ENCODE measurements at places on chromosomes 16 and 17.
A peak's percentile ranks its signal among the peaks of the same experiment; 100 is the strongest.

- no peak for DNase-seq
Observed at GRCh38 chr16:2384426-2384825, 43.9 kb upstream of the ABCA3 start.

DNA sequence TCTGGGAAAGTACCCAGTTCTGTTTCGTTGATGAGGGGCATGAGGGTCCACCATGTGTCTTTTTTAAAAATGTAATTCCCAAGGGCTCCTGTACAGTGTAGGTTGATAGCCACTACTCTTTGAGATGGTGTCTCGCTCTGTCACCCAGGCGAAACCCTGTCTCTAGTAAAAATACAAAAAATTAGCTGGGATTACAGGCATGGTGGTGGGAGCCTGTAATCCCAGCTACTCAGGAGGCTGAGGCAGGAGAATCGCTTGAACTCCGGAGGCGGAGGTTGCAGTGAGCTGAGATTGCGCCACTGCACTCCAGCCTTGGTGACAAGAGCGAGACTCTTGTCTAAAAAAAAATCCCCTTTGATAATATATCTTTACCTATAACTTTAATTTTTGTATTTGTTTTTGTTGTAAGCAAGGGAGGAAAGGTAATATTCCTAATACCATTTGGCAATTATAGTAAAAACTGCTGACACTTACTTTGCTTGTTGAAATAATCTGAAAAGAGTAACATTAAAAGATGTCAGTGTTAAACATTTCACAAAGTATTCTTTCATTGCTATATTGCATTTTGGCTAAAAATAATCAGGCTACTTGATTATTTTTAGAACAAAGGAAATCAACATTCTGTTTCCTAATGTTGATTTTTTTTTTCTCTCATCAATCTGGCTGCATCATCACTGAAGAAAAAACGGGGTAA is 11.8 kb downstream of the KPNA2 start:
- no peak for DNase-seq

GRCh38 chr17:83012868-83013778 is 66.3 kb upstream of the METRNL start:
- no peak for DNase-seq

DNA sequence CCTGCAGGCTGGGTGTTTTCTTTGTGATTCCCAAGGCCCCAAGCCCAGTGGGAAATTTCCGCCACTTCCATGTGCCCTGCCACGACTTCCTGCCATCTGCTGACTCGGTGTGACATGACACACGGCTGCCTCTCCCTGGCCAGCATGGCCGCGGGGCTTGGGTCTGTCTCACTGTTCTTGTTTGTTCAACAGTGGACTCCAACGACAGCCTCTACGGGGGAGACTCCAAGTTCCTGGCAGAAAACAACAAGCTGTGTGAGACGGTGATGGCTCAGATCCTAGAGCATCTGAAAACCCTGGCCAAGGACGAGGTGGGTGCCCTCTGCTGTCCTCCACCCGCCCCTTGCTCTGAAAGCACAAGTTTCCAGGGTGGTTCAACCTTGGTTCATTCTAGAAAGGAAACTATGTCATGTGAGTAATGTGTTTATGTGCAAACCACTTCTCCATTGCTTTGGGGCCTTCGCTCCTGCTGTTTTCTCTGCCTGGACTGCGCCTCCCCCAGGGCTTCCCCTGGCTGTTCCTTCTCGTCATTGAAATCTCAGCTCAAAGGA is 26.8 kb downstream of the KNOP1 start:
- DNase-seq = no peak

- peak; percentile 69 for DNase-seq
Observed at GRCh38 chr17:4986951-4987766, at the start of gene CAMTA2. Gene CAMTA2 (minus strand): TSS chr17:4987675. CDS start chr17:4986222, 1,453 bp downstream.

DNA sequence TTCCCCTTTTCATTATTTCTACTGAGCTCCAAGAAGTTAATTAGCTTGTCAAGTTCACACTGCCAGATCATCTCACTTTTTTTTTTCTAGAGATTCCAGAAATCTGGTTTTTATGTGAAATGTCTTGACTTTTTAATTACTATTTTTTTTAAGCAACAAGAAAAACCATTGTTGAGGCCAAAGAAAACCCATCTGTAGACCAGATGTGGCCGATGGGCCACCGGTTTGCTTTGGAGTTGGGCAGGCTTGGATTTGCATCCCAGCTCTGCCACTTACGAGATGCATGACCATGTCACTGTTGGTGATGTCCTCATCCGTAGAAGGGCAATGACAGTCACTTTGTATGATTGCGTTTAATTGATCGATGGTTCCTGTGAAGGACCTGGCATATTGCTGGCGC is 34.2 kb upstream of the MRTFB start:
- no peak for DNase-seq

- no peak for DNase-seq
Observed at GRCh38 chr17:17154556-17154955, 51.6 kb downstream of the PLD6 start.

- no peak for DNase-seq
Observed at GRCh38 chr16:3787924-3788661, 70.8 kb upstream of the TRAP1 start.

- no peak for DNase-seq
Observed at GRCh38 chr17:43987131-43988021, 17.0 kb upstream of the NAGS start.

GRCh38 chr16:54817432-54817831 is 113.2 kb upstream of the IRX5 start:
- DNase-seq = no peak

DNA sequence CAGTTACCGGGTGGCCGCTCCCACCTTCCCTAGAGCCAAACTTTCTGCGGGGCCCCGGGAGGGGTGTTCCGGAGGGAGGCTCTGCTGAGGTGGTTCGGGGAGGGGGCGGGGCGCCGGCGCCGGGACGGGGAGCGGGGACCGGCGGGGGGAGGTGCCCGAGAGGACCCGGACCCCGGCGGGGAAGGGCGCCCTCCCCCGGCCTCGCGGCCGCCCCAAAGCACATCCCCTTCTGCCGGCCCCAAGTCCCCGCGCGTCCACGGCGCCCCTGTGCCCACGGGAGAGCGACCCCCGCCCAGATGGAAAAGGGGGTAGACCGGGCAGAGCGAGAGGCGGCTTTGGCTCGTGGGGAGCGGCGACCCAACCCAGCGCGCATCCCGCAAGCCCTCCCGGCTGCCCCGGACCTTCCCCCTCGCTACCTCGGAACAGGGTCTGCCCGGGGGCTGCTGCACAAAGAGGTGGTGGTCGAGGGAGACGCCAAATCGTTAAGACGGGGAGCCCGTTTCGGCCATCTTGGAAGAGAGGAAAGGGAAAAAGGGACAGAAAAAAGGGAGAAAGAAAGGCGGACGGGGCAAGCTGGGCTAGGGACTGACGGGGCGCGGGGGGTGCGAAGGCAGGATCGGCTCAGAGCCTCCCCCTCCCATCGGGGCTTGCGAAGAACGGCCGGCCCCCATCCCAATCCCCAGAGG is 530 bp downstream of the PCGF2 start:
- DNase-seq = no peak

GRCh38 chr16:90032674-90033331 is 13.5 kb upstream of the DBNDD1 start:
- DNase-seq = no peak

- DNase-seq = no peak
Observed at GRCh38 chr17:17179371-17179827, 26.7 kb downstream of the PLD6 start.

DNA sequence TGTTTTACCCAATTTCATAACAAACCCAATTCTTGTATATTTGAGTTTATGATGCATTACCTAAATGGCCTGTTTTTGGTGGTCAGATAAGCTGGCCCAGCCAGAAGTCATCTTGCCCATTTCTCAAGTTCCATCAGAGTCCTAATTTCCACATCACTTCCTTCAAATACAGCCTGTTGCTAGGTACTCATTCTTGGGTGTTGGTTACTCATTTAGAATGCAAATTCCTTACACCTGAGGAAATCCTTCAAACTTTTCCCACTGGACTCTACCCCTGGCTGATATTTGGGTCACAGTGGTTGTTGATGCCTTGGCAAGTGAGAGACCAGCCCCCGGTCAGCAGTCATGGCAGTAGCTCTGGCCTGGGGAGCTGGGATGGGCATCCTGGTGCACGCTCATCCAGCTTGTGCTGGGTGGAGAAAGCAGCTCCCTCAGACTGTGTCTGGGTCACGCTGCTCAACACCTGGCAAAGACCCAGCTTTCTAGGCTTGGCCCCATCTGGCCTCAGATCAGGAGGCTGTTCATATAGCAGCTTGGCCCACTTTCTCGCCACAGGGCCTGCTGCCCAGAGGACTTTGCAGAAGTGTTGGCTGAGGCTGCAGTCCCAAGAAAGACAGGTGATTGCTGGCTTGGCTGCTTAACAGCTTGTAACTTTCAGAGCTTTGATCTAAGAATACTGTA is 25.8 kb downstream of the WSB1 start:
- DNase-seq = no peak

GRCh38 chr16:71407731-71408130 is 34.1 kb downstream of the TLE7 start:
- peak; percentile 46 for DNase-seq

- peak; percentile 9 for DNase-seq
Observed at GRCh38 chr17:876272-876671, 94.1 kb downstream of the MRM3 start.

- DNase-seq = peak; percentile 56
Observed at GRCh38 chr16:8931859-8932258, 31.8 kb downstream of the USP7 start.

GRCh38 chr17:7294614-7295153 is at the start of gene YBX2:
Gene YBX2 (minus strand): TSS chr17:7294639. CDS start chr17:7294500, 139 bp downstream.
- peak; percentile 58 for DNase-seq

GRCh38 chr16:86080131-86080875 is 181.3 kb downstream of the IRF8 start:
- DNase-seq = no peak

- no peak for DNase-seq
Observed at GRCh38 chr16:11020792-11021551, 76.6 kb downstream of the CLEC16A start.

- DNase-seq = no peak
Observed at GRCh38 chr17:16150251-16150856, 65.0 kb downstream of the NCOR1 start.

DNA sequence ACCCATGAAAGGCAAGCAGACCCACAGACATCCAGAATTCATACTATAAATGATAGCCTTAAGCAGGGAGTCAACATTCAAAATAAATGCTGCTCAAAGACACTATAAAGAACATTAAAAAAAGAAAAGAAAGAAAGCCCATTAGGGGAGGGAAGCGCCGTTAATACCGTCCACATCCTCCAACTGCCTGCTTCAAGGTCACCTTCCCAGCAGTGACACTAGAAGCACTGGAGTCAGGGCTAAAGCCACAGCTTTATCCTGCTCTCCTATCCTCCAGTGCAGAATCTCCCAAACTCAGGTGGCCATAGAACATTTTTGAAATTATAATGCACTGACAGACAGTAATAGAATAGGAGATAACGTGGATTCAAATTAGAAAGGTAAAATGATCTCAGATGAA is 59.4 kb downstream of the TEX2 start:
- DNase-seq = no peak
